ENCODE measurements at places on chromosomes 5 and 9.

DNA sequence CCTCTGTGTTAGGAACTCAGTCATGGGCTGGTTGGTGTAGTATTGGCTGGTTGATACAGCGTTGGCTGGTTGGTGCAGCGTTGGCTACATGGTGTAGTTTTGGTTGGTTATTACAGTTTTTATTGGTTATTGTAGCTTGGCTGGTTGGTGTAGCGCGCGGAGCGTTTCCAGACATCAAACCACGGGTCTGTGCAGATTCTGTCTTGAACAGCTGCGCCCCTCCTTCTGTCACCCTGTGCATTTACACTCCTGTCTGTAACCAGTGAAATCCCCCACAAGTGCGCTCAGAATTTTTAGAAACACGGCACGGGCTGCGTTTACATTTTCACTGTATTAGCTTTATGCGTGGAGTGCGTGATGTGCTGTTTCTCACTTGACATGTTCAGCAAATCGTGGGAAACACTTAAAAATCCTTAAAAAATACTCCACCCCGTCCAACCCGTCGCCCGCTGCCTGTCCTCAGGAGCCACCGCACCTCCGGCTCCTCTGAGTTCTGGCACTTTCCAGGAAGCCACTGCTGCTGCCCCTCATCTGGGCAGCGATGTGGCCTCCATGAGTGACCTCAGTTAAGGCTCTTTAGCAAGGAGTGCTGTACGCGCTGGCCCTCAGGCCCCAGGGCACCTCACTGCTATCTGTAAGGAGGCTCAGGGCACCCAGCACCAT, 20.8 kb downstream of the NKD2 start:
- DNase-seq: no peak

DNA sequence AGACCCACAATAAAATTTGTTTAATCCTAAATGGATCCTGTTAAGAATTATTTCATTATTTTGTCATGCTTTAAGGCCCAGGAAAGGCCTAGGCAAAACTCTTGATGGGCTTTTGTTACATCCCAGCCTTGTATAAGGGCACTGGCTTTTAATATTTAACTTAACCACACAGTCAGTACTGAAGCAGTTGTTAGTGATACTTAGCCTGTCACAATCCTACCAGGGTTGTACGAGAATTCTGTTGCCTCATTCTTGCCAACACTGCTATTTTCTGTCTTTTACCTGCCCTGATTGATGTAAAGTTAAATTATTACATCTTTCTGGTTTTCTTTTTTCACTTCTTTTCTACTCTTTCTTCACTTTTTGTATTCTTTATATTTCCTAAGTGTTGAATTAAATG, 10.9 kb downstream of the ZNF169 start:
- DNase-seq: no peak

DNA sequence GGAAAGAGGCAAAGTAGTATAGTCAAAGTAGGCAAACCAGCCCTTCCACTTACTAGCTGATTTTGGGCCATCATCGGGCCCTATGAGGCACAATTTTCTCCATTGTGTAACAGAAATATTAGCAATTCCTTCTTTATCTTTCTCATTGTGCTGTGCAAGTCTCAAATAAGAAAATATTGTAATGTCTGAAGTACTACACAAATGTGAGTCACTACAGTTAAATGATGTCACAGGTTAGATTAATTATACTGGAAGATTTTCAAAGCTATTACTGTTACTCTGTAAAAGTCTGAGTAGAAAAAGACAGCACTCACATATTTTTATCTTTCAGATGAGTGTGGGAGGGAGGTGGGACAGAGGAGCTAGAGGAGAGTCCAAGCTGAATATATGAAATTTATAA, 12.4 kb upstream of the TMC1 start:
- DNase-seq: no peak

- DNase-seq: no peak
Measured at GRCh38 chr5:79269733-79270166, 33.8 kb downstream of the JMY start.

- no peak for DNase-seq
Measured at GRCh38 chr9:87886933-87887505, 4.3 kb downstream of the SPATA31E1 start.

- no peak for DNase-seq
Measured at GRCh38 chr9:122226758-122227574, 1.8 kb downstream of the LHX6 start.

GRCh38 chr5:178372142-178372571, 139.6 kb upstream of the PHYKPL start:
- no peak for DNase-seq

DNA sequence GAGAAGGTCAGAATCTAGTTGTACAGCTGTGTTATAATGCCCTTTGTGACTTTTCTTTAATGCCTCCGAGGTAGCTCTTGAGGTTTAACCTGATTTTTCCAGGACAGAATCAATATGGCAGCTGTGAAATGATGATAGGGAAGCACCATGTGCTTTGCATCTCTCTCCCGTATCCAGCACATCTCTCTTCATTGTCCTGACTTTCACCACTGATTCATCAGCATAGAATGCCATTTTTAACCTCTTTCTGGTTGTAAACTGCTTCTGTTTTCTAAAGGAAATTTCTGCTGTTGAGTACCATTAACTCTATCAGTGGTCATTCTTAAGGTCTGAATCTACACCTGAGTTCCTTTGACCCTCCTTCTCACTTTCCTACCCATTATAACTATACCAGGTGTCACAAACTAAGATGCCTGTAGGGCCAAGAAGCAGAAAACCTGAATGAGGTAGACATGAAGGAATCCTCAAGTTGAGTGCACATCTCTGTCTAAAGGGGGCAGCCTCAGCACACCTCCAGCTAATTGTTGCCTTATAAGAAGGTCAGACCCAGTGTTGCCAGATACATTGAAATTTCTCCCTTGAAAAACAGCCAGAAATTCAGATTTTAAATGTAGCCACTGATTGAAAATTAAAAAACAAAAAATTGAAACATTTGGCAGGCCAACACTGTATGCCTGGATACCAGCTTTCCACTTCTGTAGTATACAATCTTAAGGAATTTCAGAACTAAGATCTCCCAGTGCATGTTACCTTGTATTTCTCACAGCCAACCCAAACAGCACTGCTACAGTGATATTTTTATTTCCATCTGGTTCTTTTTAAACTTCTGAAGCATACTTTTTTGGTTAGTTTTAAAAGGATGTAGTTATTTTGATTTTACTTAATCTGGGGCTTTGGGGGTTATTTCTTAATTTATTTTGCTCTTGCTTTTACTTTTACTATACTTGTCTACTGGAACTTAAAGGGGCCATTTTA, 35.8 kb upstream of the TLX3 start:
- DNase-seq: no peak

DNA sequence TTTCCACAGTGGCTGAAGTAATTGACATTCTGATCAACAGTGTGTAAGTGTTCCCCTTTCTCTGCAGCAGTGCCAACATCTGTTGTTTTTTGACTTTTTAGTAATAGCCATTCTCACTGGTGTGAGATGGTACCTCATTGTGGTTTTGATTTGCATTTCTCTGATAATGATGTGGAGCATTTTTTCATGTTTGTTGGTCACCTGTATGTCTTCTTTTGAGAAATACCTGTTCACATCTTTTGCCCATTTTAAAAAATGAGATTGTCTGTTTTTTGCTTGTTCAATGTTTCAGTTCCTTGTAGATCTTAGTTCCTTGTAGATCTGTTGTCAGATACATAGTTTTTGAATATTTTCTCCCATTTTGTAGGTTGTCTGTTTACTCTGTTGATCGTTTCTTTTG, 162.5 kb upstream of the PITX1 start:
- no peak for DNase-seq

- DNase-seq: peak; percentile 56
Measured at GRCh38 chr9:92716557-92716956, 46.6 kb upstream of the IPPK start.
